Omental fat pad (tissue), 4 donors: ENCODE measurements at places on chromosomes 3 and 15. TPM values are rescaled to one million over a fixed set of nuclear protein-coding genes. Genes with fewer than 3 reads are reported as not detected.

GRCh38 chr15:66850996-66851310 is 148.9 kb downstream of the SMAD6 start:
- DNase-seq, result no peak

DNA sequence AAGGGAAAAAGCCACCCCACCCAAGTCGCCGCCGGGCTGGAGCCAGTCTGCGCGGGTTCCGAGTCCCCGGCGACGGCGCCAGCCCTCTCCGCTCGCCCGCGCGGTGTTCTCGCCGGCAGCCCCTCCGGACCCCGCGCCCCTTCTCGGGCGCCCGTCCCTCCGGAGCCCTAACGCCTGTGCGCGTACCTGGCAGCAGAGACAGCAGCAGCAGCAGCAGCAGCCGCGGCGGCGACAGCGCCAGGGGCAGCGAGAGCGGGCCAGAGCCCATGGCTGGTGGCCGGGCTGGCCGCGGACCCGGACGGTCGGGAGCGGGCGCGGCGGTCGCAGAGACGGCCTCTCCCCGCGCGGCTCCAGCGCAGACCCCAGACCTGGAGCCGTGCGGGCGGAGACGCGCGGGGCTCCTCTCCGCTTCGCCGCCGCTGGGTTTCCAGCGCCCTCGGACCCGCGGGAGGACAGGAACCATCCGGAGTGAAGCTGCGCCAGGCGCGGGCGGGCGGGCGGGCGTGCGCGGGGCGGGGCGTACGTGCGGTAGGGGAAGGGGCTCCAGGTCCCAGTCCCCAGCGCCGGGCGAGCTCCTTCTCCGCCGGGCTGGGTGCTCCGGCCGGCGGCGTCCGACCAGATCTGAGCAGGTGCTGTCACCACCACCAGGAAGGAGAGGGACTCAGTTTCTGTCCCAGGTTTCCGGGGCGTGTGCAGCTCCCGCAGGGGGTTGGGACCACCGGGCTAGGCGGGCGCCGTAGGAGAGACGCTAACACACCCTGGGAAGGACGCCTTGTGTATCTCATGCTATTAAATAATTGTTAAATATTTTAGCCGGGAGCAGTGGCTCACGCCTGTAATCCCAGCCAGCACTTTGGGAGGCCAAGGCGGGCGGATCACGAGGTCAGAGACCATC is at the start of gene CHRNA3:
Gene CHRNA3 (minus strand): TSS at position 470 of the 895 bp plus-strand sequence. CDS start 202 bp downstream, at position 268.
- DNase-seq, result no peak

GRCh38 chr3:56115698-56116097 is 352.6 kb downstream of the ERC2 start:
- DNase-seq, result no peak

- no peak for DNase-seq
Observed at GRCh38 chr15:43207024-43207423, 13.8 kb downstream of the EPB42 start.

The MOBP gene
- not detected for total RNA-seq

The PIK3R4 gene
- 48.1 TPM for total RNA-seq

- DNase-seq, result no peak
Observed at GRCh38 chr3:30683769-30684168, 77.4 kb downstream of the TGFBR2 start.

The ITIH4 gene
- total RNA-seq, result 18.8 TPM

The SCN11A gene
- total RNA-seq, result 0.31 TPM

- no peak for DNase-seq
Observed at GRCh38 chr15:26889298-26889898, 22.5 kb downstream of the GABRA5 start.

The DUOXA2 gene
- total RNA-seq, result not detected

- DNase-seq, result no peak
Observed at GRCh38 chr3:197028728-197029510, 698 bp downstream of the MELTF start.

GRCh38 chr15:67142092-67142766 is 76.8 kb downstream of the SMAD3 start:
- no peak for DNase-seq

GRCh38 chr3:138389144-138389601 is 40.8 kb downstream of the MRAS start:
- DNase-seq, result no peak

DNA sequence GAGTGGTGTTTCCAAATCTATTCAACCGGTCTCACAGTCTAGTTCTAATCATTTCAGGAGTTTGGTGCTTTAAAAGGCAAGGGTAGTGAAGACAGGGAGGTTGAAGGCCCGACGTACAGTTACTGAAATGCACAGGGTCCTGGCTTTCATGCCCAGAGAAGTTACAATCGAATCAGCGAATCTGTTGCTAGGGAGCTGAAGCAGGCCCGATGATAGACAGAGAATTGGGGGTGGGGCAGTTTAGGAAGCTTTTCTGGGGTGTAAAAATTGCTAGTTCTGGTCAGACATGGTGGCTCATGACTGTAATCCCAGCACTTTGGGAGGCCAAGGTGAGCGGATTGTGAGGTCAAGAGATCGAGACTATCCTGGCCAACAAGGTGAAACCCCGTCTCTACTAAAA is 63.1 kb upstream of the ATP13A3 start:
- DNase-seq, result no peak

The MON1A gene
- 7.1 TPM for total RNA-seq

The UBAP1L gene
- 5.6 TPM for total RNA-seq

DNA sequence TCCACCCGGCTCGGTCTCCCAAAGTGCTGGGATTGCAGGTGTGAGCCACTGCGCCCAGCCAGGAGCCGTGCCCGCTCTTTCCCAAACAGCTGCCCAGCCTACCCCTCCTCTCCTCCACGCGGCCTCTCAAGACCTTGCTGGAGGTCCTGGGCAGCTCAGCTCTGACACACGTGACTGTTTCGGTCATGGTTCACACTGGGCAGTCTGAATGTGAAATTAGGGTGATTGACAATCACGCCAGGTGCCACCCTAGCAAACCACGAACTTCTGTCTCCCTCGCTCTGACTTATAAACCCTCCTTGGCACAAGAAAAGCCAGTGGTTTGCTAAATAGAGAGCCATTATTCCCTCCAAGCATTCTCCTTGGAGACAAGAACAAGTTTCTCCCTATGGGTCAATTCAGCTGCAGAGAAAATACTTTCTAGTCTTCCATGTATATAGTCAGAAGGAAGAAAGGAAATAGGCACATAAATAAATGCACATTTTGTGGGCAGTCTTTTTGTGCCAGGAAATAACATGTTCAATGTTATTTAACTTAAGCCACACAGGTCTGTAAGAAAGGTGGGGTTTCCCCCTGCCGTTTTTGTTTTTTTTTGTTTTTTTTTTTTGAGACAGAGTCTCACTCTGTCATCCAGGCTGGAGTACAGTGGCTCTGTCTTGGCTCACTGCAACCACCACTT is 121.9 kb upstream of the MEF2A start:
- peak; percentile 20 for DNase-seq

GRCh38 chr15:62456011-62456920 is 291.2 kb upstream of the C2CD4B start:
- DNase-seq, result no peak

DNA sequence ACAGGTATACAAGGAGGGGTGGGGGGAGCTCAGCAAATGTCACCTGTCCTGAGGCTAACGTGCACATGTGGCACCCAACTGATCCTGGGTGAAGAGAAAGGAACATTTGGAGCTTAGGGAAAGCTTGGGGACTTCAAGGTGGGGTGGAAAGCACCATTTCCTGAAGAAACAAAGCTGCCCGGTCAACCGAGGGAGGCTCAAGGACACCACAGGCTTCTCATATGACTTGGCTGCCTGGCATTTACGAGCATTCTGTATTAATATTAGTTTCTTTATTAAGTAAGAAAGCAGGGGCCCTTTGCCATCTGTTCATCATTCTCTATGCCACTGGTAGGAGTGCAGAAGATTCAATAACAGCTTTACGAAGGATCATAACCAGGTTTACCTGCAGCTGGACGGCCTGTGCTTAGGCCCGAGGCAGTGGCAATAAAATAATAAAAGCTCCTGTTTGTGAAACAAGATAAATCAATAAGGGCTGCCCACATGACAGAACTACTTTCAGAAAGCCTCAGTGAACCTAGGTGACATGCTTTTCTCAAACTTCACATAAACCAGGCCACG is 54.0 kb downstream of the ETV5 start:
- no peak for DNase-seq

The DPPA2 gene
- total RNA-seq, result not detected

GRCh38 chr15:85407421-85408269 is 27.2 kb downstream of the AKAP13 start:
- DNase-seq, result no peak

DNA sequence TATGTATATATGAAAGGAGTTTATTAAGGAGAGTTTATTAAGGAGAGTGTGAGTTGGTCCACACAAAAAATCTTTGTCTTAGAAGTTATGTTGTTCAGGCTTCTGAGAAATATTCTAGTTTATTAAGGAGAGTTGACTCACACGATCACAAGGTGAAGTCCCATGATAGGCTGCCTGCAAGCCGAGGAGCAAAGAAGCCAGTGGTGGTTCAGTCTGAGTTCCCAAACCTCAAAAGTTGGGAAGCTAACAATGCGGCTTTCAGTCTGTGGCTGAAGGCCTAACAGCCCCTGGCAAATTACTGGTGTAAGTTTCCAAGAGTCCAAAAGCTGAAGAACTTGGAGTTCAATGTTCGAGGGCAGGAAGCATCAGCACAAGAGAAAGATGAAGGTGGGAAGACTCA is 42.4 kb upstream of the DAZL start:
- DNase-seq, result no peak

GRCh38 chr3:69761896-69762767 is 22.9 kb downstream of the MITF start:
- DNase-seq, result no peak

DNA sequence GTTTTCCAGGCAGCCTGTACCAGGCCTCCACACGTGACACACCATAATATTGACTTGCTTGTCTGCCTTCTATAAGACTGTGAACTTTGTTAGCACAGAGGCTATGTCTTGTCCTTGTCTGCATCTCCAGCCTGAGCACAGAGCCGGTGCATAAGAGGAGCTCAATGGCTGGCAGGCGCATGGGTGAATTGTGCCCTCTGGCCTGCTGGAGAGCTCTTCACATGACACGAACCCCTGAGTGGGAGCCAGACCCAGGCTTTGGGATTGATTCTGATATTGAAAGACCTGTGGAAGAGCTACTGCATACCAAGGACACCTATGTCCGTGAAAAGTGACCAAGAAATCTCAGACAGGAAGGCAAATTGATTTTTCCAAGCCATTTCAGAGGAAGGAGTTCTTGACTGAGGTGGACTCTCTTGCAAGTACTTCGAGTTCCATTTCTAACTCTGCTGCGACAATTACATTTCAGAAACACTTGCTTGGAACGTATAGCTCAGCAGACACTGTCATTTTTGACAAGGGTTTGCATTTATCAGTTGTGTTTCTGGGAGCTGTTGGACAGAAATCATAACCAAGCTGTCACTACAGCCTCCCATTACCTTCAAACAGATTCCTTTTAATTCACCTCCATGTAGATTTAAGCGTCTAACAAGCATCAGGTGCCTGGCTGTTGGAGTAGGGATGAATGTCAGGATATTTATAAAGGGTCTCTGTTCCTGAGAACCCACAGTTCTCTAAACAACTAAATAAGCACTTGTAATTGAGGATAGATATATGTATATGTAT is 281.3 kb downstream of the WDR72 start:
- DNase-seq, result no peak

The LCTL gene
- not detected for total RNA-seq

The GCSAM gene
- total RNA-seq, result 0.48 TPM

GRCh38 chr3:4351164-4351855 is 48.1 kb downstream of the SETMAR start:
- DNase-seq, result no peak

DNA sequence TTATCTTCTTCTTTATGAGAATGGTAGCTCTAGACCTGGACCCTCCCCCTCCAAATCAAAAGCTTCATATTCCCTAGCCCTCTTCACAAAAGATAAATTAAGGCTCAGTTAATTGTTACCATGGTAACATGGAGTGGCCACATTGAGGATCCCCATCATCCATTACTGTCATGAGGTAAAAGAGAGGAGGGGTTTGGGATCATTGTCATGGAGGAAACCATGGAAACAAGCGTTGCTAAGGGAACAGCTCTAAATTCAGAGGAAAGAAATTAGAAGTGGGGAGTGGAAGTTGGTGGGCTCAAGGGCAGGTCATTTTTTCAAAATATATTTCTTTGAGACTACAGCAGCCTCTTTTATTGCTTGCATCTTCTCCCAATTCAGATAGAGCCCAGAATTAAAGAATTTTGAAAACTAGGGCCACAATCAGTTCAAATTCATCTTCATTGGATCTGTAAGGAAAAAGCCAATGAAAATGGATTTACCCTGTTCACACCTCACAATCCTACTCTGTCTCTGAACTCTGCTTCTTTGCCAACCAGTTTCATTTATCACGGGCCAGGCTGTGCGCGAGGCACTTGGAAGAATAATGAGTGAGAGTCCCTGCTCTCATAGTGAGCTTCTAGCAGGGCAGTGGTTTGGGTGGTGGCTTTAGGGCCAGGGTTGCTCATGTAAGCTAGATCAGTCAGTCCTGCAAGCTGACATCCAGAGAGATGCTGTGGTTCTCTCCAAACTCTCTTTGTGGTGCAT is 11.6 kb upstream of the AEN start:
- DNase-seq, result no peak

DNA sequence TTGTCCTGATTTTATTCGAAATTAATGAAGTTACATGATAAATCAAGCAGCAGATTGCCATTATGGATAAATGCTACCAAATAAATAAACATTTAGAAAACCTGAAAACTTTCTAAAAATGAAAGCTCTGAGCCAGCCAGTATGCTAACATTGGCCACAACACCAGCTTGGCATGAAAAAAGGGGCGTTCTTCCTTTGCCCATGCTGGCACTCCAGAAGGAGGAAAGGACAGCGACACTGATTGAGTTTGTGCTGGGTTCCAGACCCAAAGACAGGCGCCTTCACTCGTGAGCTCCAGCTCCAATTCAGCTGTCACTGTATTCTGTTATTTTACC is 5.1 kb downstream of the STIMATE start:
- DNase-seq, result no peak

DNA sequence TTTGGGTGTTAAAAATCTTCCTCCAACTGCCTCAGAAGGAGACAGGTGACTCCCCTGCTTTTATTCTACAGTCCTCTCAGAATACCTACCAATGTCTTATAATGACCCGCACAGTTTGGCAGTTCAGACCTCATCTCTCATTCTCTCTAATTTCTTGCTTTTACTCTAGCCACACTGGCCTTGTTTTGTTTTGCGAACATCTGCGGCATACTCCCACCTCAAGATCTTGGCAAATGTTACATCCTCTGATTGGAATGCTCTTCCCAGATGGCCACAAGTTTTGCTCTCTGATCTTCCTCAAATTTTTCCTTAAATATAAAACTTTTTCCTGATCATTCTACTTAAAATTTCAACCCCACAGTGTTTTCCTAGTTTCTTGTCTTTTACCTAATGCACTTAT is 94.1 kb downstream of the PLSCR2 start:
- DNase-seq, result no peak

The RFTN1 gene
- 42.4 TPM for total RNA-seq

The GNAT1 gene
- not detected for total RNA-seq

The TEX9 gene
- 1.9 TPM for total RNA-seq

DNA sequence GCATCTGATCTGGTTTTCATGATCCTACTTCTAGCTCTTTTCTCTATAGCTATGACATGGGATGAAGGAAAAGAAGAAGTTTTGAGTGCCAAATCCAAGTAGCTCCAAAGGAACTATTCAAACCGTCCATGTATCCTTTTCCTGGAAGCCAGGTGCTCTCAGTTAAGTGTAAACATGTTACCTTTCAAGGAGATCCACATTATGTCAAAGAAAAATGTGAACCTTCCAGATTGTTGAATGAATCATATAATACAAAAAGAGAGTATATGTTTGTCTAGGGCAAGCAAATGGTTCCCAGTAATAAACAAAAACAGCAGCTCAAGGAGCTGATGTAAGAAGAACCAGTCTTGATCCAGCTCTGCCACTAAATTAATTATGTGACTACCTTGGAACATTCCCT is 534.9 kb downstream of the MAGI1 start:
- DNase-seq, result no peak
